ENCODE measurements at places on chromosomes 4 and X.

- no peak for DNase-seq
Observed at GRCh38 chrX:15849555-15849954, 5.1 kb downstream of the AP1S2 start.

GRCh38 chr4:137387924-137388323 is 144.4 kb downstream of the PCDH18 start:
- peak; percentile 88 for DNase-seq

- DNase-seq = no peak
Observed at GRCh38 chr4:20264688-20265087, 13.0 kb downstream of the SLIT2 start.

DNA sequence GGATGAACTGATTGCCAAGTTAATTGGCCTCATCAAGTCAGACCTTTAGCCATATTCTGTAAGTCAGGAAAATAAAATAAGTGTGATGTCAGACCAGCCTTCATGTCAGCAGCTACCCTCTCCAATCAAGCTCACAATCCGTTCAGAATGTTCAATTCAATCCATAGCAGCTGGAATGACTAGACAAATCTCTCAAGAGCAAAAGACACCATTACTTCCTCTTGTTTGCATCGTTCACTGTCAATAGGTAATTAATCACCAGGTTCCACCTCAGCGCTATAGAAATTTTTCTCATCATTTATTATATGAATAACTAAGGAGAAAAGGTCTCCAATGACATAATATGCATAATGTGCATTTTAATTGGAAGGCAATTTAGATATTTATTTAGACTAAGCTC is 321.0 kb upstream of the GRIA3 start:
- no peak for DNase-seq

DNA sequence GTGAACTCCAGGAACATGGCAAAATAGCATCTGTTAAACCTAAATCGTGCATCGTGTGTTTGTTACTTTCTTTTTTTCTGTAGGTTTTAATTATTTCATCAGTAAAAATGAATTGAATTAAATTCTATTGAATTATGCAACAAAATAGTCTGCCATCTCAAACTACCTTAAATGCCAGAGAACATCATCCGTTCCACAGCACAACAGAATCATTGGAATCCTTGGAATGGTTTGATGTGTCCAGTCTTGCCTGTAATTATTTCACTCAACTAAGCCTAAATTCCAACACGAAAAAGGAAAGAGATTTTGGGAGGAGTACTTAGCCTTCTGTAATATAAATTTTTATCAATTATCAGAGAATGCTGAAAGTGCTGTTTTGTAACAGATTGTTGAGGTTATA is 17.1 kb upstream of the SLC7A11 start:
- DNase-seq = no peak

DNA sequence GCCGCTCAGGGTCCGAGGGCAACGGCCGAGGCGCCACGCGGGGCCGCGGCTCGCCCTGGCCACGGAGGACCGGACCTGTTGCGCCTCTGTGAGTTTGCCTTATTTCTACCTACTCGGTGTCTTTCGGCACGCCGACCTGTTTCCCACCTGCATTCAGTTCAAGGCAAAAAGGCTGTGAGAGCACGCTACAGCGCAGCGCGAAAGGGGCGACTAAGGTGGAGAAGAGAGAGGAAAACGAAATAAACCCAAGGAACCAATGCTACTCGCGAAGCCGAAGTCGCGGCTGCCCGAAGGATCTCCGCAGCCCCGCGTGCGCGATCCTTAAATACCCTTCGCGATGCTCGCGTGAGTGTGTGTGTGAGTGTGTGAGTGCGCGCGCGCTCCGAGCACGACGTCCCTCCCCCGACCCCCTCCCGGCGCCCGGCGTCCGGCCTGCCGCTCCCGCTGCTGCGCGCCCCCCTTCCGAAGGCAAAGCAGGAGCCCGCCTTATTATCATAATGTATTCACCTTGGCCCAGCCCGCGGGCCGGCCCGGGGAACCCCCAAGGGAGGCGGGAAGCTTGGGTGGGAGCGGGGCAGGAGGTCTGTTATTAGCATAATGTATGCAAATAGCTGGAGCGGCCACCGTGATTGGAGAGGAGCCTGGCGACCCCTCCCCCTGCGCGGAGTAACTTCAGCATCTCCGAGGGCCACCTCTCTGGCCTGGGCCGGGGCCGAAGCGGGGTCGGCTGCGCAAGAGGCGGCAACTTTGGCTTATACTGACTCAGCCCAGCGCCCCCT is at the start of gene COL25A1:
Gene COL25A1, minus strand, starts transcription at position 298 of the 779 bp plus-strand sequence.
- DNase-seq = peak; percentile 12

DNA sequence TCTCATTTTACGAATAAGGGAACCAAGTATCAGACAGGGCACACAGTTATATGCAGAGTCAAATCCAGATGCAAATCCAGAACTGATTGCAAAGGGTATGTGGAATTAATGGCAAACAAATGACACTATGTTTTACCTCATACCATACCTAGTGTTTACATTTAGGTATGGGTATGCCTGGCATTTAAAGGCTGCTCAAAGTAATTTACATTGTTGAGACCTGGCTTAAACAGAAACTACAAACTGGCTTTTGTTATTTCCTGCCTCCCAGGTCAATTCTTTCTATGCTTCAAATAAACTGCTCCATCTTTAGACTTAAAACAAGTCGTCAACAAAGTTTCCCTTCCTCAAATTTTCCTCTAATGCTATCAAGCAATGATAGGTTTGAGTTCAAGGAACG is 33.7 kb downstream of the ANKRD17 start:
- DNase-seq = no peak

DNA sequence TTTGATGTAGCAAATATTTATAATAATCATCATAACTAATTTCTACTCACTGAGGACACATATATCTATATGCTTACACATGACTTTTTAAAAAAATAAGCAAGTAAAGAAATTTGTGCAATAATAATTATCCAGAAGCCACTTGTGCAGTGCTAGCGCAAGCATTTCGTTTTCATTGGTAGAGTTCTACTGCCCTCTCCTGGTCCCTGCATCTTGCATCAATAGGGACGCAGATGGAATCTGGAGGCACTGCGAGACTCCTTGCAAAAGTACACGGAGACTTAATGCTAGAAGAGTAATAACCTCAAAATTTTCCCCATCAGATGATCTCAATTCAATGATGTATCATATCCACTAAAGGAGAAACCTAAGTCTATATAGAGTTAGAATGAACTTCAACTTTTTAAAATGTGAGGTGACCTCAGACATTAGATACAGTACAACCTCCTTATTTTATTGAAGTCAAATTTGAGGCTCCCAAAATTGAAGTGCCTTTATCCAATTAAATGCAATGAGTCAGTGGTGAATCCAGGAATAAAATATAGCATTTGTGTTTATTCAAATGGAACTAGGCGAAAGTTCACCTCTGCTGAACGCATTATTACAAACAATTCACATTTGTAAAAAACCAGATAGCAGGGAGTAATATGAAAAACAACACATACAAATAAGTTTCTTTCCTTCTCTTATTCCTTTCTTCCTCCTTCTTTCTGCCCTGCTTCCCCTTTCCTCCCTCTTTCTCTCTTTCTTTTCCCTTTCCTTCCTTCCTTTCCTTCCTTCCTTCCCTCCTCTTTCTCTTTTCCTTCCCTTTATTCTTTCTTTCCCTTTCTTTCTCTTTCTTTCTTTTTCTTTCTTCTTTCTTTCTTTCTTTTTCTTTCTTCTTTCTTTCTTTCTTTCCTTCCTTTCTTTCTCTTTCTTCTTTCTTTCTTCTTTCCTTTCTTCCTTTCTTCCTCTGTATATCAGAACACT is 450.0 kb downstream of the ANKRD50 start:
- DNase-seq = peak; percentile 80

- no peak for DNase-seq
Observed at GRCh38 chrX:64190136-64190740, 15.3 kb downstream of the AMER1 start.

GRCh38 chr4:138034871-138035270 is 207.3 kb downstream of the SLC7A11 start:
- DNase-seq = peak; percentile 68

- DNase-seq = no peak
Observed at GRCh38 chr4:2071252-2071911, 12.3 kb downstream of the NAT8L start.

DNA sequence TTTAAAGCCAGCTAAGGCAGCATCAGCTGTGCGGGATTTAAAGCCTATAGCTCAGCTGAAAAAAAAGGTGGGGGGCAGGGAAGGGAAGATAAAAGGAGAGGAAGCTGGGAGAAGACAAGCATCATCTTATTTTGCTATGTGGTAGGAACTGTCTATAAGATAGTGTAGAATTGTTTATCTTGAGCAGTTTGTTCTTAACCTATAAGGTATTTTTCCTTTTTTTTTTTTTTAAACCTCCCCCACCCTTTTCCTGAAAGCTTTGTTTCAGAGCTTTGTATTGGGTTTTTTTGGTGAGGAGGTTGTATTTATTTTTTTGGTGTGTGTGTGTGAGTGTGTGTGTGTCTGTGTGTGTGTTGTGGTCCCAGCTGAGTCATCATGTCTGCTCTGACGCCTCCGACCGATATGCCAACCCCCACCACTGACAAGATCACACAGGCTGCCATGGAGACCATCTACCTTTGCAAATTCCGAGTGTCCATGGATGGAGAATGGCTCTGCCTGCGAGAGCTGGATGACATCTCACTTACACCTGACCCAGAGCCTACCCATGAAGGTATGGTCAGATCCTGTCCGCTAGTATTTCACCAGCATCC is 531 bp downstream of the RUFY3 start:
- peak; percentile 64 for DNase-seq

GRCh38 chrX:150223176-150224015 is 139.7 kb upstream of the MAMLD1 start:
- no peak for DNase-seq

DNA sequence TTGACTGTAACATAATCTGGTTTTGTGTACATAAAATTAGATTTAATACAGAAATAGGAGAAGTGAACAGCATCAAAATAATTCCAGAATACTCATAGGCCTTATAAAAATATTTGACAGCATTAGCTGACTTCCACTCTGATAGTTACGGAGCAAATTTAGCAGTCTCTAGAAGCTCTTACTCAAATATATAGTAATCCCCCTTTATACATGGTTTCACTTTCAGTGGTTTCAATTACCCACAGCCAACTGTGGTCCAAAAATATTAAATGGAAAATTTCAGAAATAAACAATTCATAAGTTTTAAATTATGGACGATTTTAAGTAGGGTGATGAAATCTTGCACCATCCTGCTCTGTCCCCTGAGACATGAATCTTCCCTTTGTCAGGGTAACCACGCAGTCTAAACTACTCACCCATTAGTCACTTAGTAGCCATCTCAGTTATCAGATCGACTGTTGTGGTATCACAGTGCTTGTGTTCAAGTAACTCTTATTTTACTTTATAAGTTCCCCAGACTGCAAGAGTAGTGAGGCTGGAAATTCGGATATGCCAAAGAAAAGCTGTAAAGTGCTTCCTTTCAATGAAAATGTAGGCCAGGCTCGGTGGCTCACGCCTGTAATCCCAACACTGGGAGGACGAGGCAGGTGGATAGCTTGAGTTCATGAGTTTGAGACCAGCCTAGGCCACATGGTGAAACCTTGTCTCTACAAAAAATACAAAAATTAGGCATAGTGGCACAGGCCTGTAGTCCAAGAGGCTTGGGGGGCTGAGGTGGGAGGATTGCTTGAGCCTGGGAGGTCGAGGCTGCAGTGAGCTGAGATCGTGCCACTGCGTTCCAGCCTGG is 17.2 kb upstream of the RTL9 start:
- peak; percentile 79 for DNase-seq

DNA sequence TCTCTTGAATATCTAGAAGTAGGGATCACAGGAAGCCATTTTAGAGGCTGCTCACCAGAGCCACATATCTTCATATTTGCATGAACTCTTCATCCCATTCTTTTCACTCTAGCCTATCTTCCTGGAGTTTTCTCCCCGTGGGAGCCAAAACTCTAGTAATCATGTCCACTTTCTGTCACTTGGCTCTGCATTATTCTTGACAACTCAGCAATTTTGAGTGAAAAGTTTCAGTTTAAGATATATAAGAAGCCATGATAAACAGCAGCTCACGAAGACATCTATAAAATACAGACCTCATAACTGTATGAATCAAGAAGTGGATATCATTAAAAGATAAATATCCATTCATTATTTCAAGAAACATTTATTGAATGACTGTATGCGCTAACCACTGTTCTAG is 79.1 kb upstream of the NR0B1 start:
- no peak for DNase-seq

- DNase-seq = no peak
Observed at GRCh38 chr4:147401221-147401620, 79.7 kb upstream of the EDNRA start.

DNA sequence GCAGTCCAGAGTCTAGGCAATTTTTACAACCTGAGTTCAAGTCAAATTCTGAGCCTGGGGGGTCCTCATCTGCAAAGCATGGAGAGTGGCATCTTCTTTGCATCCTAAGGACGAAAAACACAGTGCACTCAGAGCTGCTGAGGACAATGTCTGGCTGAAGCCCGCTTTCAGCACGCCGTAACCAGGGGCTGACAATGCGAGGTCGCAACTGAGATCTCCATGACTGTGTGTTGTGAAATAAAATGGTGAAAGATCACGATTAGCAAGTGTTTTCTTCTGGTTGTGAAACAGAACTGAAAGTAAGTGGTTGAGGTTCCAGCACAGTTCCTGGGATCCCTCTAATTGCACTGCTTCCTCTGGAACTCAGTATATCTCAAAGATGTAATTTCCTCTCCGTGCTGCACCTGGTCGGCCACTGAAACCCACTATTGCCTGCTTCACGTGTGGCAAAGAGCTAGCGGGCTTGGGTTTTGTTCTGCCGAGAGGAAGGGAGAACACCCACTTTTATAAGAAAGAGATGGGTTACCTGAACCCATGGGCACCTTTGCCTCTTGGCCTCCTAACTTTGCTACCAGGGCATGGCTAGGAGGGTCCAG is 7.7 kb upstream of the F11 start:
- DNase-seq = no peak

DNA sequence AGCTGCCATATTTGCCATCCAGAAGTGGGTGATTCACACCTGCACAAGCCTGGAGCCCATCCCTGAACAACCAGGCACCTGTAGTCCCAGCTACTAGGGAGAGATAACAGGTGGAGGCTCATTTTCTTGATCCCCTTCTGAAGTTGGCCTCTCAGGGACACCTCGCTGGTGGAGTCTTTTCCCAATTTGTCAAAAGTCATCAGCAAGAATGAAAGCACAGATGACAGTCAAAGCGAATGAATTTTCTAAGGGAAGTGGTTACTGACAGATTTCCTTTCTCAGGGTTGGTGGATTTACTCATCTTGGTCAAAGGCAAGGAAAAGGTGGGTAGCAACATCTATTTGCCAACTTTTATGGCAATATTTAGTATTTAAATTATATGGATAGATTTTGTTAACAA is 36.5 kb downstream of the FGFBP1 start:
- no peak for DNase-seq

- no peak for DNase-seq
Observed at GRCh38 chr4:125519371-125520146, 204.8 kb downstream of the FAT4 start.

DNA sequence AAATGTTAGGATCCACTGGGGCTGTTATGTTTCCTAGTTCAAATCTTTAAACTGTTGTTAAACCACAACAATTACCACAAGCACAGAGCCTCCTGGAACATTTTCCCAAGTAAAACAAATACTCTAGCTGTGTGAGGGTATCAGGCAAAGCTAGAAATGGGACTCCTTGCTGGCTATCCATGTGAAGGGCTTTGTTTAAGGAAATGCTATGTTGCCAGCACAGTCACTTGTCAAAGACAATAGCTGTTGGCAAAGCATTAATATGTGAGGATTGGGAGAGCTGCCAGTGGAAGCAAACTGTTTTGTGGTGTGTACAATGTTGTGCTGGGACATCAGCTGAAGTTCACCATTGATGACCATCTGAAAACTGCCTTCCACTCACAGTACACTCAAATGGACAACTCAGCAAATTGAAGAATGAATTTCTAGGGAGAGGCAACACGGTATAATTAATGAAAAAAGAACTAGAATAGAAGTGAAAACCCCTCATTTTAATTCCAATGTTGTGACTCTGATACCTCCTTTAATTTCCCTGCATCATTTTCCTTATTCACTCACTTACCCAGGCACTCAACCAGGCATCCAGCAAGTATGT is 100.8 kb downstream of the ANXA3 start:
- DNase-seq = peak; percentile 37
